ENCODE measurements at places on chromosomes 3 and 15.

DNA sequence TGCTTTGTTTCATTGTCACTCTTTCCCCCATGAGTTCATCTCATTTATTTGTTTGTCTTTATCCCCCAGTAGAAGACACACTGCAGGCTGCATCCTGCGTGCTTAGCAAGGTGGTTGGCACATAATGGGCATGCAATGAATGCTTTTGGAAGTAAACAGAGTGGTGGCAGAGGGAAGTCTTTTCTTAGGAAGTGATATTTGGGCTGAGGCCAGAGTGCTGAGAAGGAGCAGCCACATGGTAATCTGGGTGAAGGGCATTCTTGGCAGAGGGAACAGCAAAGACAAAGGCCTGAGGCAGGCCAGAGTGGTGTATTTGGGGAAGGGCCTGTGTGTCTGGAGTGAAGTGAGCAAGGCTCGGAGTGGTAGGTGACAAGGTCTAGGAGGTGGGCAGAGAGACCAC is 17.7 kb upstream of the ADAMTS7 start:
- DNase-seq, result no peak

GRCh38 chr3:10469441-10470119 is 35.8 kb downstream of the ATP2B2 start:
- no peak for DNase-seq

- no peak for DNase-seq
Observed at GRCh38 chr3:66393333-66394005, 107.4 kb downstream of the LRIG1 start.

- no peak for DNase-seq
Observed at GRCh38 chr15:38709196-38709595, 144.6 kb upstream of the RASGRP1 start.

DNA sequence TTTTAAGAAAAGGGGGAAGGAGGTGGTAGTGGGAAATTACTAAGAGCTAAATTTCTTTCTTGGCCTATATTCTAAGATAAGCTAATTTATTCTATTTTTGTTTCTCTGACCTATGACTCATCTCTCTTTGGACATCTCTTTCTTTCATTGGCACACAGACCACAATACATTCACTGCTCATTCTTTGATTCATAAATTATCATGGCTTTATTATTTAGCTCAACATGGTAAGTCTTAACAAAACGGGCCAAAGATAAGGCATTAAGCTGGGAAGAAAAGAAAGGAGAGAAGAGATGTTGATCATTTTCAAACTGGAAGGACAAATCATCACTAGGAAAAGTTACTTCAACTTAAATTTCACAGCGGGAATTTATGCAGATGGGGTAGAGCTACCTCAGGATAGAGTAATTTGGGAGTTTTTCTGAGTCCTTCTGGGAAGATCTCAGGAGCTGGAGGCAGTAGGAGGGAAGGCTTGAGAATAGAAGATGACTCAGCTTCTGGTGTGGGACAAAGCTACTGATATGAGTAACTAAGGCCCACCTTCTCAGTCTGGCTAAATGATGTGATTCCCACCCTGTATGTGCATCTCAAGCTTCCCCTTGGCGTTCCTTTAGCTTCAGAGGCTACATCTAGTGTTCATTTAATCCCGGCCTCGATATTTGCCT is 7.5 kb upstream of the ALCAM start:
- no peak for DNase-seq

- no peak for DNase-seq
Observed at GRCh38 chr3:179455954-179456353, 4.7 kb upstream of the GNB4 start.

DNA sequence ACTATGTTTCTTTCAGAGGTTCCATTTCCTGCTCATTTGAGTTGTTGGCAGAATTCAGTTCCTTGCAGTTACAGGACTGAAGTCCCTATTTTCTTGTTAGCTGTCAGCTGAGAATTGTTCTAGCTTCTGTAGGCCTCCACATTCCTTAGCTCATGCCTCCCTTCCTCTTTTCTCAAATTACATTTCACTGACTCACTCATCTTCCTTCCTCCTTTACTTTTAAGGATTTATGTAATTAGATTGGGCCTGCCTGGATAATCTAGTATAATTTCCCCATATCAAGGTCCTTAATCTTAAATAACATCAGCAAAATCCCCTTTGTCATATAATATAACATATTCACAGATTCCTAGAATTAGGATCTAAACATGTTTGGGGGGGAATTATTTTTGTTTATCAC is 40.6 kb upstream of the RBMS3 start:
- DNase-seq, result no peak

GRCh38 chr3:1848935-1849334 is 249.7 kb upstream of the CNTN4 start:
- no peak for DNase-seq

GRCh38 chr3:129224984-129225393 is 24.4 kb upstream of the COPG1 start:
- peak; percentile 56 for DNase-seq

DNA sequence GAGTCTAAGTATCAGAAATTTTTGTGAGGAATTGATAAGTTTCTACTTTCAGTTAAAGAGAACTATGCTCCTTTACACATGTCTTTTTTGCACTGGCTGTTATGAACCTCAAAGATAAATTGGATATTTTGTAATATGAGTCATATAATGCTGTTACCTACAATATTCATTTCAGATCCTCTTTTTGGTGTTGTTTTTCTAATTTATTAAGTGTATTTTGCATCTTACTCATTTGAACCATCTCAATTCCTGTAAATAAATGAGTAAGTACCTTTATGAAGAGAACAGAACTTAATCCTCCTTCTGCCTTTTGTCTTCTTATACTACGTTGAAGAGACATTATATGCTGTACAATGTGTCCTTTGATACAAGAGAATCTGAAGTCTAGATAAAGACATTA is 74.4 kb downstream of the ZIC1 start:
- DNase-seq, result no peak

DNA sequence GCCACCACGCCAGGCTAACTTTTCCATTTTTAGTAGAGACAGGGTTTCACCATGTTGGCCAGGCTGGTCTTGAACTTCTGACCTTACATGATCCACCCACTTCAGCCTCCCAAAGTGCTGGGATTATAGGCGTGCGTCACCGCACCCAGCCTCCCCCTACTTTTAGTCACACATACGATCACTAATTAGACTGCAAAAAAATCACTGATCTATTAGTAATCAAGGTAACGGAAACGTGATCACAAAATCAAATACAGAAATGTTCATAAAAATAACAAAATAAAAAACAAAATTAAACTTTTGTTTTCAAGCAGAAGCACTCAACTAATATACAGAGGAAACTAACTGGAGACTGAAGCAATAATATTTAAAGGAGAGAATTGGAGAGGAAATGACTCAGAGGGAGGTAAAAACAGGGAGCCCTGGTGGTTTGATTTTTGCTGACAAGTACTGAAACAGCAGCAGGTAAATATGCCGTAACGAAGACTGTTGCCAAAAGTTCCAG is 4.6 kb downstream of the WDR53 start:
- DNase-seq, result peak; percentile 76

GRCh38 chr15:46309914-46310313 is 675.1 kb downstream of the SQOR start:
- DNase-seq, result no peak

GRCh38 chr3:169748670-169749069 is 16.2 kb downstream of the TERC start:
- DNase-seq, result peak; percentile 38

GRCh38 chr3:47022641-47023071 is 43.2 kb downstream of the NBEAL2 start:
- no peak for DNase-seq

- DNase-seq, result no peak
Observed at GRCh38 chr15:63972801-63973200, 73.5 kb downstream of the DAPK2 start.

DNA sequence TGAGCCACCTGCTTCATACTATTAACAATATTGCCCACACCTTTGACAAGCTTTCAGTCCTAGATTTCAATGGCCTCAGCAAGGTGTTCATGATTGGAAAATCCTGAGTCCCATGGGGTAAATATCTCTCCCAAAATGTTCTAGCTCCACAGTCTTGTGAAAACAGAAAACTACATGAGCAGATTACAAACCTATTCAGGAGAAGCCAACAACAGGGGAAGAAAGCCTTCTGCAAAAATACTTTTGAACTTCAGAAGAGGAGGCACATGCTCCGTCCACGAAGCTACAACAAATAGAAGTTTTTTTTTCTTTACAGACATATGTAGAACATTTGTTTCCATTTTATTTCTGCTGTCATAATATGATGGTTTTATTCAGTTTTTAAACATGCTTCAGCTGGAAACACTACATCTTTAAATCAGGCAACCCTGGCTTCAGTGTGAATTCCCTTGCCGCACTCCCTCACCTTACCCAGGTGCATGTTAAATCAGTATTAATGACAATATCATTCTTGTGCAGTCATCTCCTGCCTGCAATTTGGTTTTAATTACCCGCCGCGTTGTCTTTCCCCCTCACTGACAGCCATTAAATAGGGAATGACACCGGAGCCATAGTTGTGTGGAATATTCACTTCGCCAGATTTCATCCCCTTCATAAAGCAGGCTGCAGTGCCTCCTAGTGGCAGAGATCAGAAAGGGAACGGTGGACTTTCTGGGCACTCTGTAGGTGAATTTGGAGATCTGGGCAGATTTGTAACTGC is 725.5 kb upstream of the ARRDC4 start:
- peak; percentile 32 for DNase-seq

DNA sequence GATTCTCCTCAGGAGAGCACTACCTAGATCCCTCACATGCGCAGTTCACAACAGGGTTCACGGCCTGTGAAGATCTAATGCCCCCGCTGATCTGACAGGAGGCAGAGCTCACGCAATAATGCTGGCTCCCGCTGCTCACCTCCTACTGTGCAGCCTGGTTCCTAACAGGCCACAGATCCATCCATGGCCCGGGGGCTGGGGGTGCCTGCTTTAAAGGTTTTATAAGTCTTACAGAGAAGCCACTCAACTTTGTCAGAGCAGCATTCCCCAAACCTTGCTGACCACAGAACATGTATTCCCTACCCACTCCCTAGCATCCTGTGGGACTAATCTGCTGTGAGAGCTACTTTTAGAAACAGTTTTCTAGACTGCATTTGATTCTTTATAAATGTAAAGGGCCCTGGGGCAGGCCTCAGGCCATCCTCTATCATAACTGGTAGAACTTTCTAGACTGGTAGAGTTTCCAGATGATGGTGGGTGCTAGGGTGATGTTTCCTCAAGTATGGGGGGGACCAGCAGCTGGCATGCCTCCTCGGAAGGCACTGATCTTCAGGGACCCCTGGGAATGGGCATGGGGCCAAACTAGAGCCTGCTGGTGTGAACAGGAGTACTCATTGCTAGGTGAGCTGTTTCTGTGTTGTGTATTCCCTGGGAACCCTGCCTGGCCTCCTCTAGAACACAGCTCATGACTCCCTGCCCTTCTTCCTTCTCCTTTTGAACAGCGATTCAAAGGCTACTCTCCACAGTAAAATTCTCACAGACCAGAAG is 25.7 kb upstream of the RAD18 start:
- DNase-seq, result no peak

- DNase-seq, result no peak
Observed at GRCh38 chr3:150064971-150065370, 94.3 kb upstream of the PFN2 start.

- DNase-seq, result no peak
Observed at GRCh38 chr3:112149136-112149535, 16.1 kb upstream of the GCSAM start.

- no peak for DNase-seq
Observed at GRCh38 chr3:25620493-25620892, 44.2 kb downstream of the TOP2B start.

DNA sequence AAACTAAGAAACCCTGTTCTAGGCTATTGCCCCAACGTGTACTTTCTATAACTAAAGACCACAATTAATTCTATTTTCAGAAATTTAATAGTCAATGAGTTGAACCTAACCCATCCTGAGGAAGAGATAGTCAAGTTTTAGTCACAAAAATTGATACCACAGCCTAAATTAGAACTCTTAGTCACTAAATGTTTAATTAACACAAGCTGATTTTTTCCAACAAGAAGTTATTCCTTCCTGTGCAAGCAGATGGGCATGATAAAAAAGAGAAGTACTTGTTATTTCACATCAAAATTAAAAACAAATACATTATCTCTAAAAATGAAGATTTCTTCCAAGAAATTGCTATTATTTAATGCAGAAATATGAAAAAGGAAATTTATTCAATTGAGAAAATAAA is 38.4 kb upstream of the TERB2 start:
- DNase-seq, result no peak

DNA sequence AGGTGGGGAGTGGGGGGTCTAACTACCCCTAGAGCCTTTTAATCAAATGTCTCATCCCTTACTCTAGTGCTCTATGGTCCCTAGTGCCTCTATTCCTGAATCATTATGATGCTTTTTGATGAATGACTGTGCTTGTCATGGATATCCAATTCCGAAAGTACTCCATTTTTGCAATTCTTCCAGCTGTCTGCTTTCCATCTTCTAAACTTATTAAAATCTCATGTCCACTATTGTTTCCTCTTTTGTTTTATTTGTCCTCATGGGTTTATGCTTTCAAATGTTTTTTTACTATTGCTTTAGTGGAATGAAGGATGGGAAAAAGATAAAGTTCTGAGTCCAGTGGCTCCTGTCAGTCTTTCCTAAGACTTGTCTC is 77.2 kb upstream of the KCNMB2 start:
- no peak for DNase-seq

- DNase-seq, result no peak
Observed at GRCh38 chr3:119585856-119586570, 6.7 kb downstream of the ADPRH start.

DNA sequence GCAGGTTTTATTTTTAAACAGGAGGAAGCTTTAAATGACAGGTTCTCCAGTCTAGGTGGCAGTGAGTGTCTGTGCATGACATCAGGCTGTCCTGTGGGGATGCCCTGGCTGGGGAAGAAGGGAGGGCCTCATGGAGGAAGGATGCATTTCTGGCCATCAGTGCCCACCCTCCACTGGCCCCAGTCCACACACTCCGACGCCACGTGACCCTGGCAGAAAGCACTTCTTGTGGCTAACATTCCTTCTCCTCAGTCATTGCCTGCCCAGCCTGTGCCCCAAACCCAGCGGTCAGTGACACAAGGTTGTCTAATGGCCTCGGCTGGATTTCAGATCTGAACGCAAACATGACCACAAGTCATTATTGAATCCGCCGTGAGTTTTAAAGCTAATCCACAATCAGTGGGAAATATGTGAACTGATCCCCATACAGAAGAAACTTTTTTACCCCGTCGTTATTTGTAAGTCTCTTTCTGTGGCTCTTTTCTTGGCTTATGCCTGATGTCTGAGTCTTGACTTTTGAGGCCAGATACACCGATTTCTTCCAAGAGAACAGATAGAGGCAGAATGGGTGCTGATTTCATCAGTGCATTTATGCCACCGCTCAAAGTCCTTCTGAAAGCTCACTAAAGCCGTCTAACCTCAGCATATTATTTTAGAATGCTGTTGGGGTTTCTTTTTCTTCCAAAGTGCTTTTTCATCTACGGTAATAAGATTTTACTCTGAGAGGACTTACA is 17.3 kb upstream of the LRRK1 start:
- DNase-seq, result no peak

GRCh38 chr3:175207361-175207760 is 348.2 kb downstream of the NAALADL2 start:
- no peak for DNase-seq

DNA sequence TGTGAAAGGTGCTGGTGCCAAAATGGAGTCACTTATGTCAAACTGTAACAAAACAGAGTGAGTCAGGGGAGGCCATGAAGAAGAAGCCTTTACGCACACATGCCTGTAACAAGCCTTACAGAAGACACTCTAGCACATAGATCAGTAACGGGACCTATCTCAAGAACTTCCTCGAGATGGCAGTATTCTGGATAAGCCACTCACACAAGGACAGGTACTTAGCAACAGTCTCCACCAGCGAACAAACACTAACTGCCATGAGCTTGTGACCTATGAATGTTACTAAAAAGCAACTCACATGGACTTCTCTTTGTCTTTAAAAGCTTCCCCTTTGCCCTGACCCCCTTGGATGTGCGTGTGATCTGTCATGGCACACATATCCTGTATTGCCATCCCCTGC is 235.1 kb downstream of the CD47 start:
- DNase-seq, result peak; percentile 9

Measured in activated CD4-positive, alpha-beta T cell treated with anti-CD3 and anti-CD28 coated beads, Interleukin-2, Interleukin-6, amounts not matched to agents 100 ng/mL and 50 ng/mL, durations not matched to agents 16 hours and 8 hours (primary cell).